ENCODE measurements at places on chromosomes 2 and 18. TPM values are rescaled to one million over a fixed set of nuclear protein-coding genes. Genes with fewer than 3 reads are reported as not detected.

Gene CENPA
- 21.4 TPM for total RNA-seq

Gene MARCO
- not detected for total RNA-seq

Gene CRYBA2
- total RNA-seq, result not detected

Gene DCC
- 2.5 TPM for total RNA-seq

Gene MATN3
- total RNA-seq, result 1.9 TPM

Gene CASP10
- 11.6 TPM for total RNA-seq

Gene SLC9A4
- not detected for total RNA-seq

Gene EML6
- total RNA-seq, result 0.66 TPM

Gene NPHP1
- total RNA-seq, result 5.1 TPM

Gene WDR35
- total RNA-seq, result 20.4 TPM

Gene TSN
- 42.7 TPM for total RNA-seq

Gene KIDINS220
- total RNA-seq, result 88.2 TPM

Gene OSR1
- total RNA-seq, result 19.5 TPM

Gene CDKL4
- total RNA-seq, result 1.3 TPM

Gene ACADL
- total RNA-seq, result 0.66 TPM

Gene TRIM54
- total RNA-seq, result not detected

Gene PLGLB1
- total RNA-seq, result 1.5 TPM

Gene UGP2
- total RNA-seq, result 131 TPM

Gene PLEKHH2
- total RNA-seq, result 5.7 TPM

Gene GCG
- not detected for total RNA-seq

Gene XPO1
- total RNA-seq, result 226 TPM

Gene TTL
- 37.7 TPM for total RNA-seq

Gene ALMS1
- total RNA-seq, result 17.0 TPM

Gene CCDC148
- 1.5 TPM for total RNA-seq

Gene ACMSD
- not detected for total RNA-seq

Gene FAP
- 143 TPM for total RNA-seq

Gene AKAIN1
- not detected for total RNA-seq

Gene SNORC
- 0.29 TPM for total RNA-seq

Gene SERPINB11
- total RNA-seq, result not detected

Gene MOGAT1
- not detected for total RNA-seq

Gene MTIF2
- 35.9 TPM for total RNA-seq

Gene KIF3C
- 11.3 TPM for total RNA-seq

Gene ETAA1
- total RNA-seq, result 11.6 TPM

Gene DSG3
- total RNA-seq, result under 0.01 TPM

Gene ORC2
- 17.6 TPM for total RNA-seq

Gene GTF2A1L
- total RNA-seq, result 0.87 TPM

Gene RBMS1
- total RNA-seq, result 87.0 TPM

Gene PTPRN
- total RNA-seq, result 3.6 TPM

Gene PLCD4
- total RNA-seq, result 11.8 TPM

Gene RGPD8
- 12.4 TPM for total RNA-seq

Gene OR6B2
- not detected for total RNA-seq

Gene RIT2
- not detected for total RNA-seq

Gene PARD6G
- 5.8 TPM for total RNA-seq

Gene SULT1C3
- total RNA-seq, result not detected
